IMR-90 (cell line): ENCODE measurements at places on chromosomes 11 and 22. TPM values are rescaled to one million over a fixed set of nuclear protein-coding genes. Genes with fewer than 3 reads are reported as not detected.

- H3K36me3 ChIP-seq: no peaks in the 10 kb centered on the region
- no peaks in the 10 kb centered on the region for H3K27me3 ChIP-seq
- H3K27ac ChIP-seq: no peak overlapping the region; the same call in 1 of the 2 replicates
- peak; percentile 91 for DNase-seq
- peaks cover 2% of the 10 kb centered on the region; the same call in 1 of the 2 replicates for H3K4me1 ChIP-seq
- H3K4me3 ChIP-seq: no peak overlapping the region
These were observed 154.9 kb upstream of the MPPED2 start for GRCh38 chr11:30741039-30741550.

DNA sequence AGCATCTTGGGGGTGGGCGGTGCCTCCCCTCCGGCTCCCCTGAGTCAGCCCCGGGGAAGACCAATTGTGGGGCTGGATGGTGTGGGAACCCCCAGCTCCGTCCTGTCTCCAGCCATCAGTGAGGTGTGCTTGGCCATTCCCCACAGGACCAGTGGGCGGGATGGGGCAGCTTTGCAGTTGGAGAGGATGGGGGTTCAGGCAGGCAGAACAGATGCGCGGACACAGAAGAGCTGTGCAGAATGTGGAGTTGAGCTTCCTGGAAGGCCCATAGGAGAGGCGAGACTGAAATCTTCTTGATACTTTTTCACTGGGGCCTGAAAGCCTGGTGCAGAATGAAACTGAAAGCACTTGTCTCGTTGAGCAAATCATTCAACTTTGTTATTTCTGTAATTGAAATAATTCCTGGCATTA lies 23.8 kb downstream of the PARVB start:
- peaks cover 2% of the 10 kb centered on the region; the same call in 1 of the 2 replicates for H3K4me1 ChIP-seq
- peaks cover 2% of the 10 kb centered on the region; the same call in 1 of the 2 replicates for H3K36me3 ChIP-seq
- no peaks in the 10 kb centered on the region for H3K27me3 ChIP-seq
- H3K4me3 ChIP-seq: no peak overlapping the region
- no peak overlapping the region for H3K27ac ChIP-seq
- DNase-seq: no peak

DNA sequence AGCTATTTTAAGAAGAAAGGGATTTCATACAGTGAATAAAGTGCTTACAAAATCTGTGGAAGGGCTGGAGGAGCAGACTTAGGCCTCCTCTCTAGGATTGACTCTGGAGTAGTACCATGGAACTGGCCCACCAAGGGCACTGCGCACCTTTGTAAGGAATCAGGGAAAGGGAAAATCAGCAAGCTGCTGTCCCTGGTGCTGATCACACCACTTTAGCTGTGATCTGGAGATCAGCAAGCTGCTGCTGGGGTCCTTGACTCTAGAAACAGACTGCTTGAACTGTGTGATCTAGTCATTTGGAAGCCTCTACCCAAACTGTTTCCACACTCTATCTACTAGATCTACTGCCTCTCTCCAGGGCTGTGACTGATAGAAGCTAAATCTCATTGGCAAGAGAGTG lies 18.4 kb upstream of the TECTA start:
- H3K27me3 ChIP-seq: no peaks in the 10 kb centered on the region
- H3K4me1 ChIP-seq: no peaks in the 10 kb centered on the region
- no peak overlapping the region for H3K4me3 ChIP-seq
- peak; percentile 16 for DNase-seq

- H3K27me3 ChIP-seq: peaks cover 8% of the 10 kb centered on the region
- no peak overlapping the region for H3K27ac ChIP-seq
- no peak for DNase-seq
- H3K4me3 ChIP-seq: no peak overlapping the region
- no peaks in the 10 kb centered on the region for H3K36me3 ChIP-seq
These were observed 7.3 kb upstream of the CD5 start for GRCh38 chr11:61095021-61095420.

- no peak overlapping the region for H3K4me3 ChIP-seq
- DNase-seq: peak; percentile 62
- peaks cover 29% of the 10 kb centered on the region for H3K4me1 ChIP-seq
- H3K36me3 ChIP-seq: peaks cover 14% of the 10 kb centered on the region
- H3K27ac ChIP-seq: peak overlapping the region; percentile 97
These were observed 76.7 kb upstream of the BLID start for GRCh38 chr11:122192634-122193255.

GRCh38 chr22:47657224-47657623 lies 894.8 kb downstream of the TBC1D22A start:
- H3K27ac ChIP-seq: no peak overlapping the region
- H3K4me3 ChIP-seq: no peak overlapping the region
- no peak for DNase-seq
- no peaks in the 10 kb centered on the region for H3K36me3 ChIP-seq
- no peaks in the 10 kb centered on the region for H3K4me1 ChIP-seq
- no peaks in the 10 kb centered on the region for H3K27me3 ChIP-seq

- no peak overlapping the region for H3K4me3 ChIP-seq
- H3K27me3 ChIP-seq: no peaks in the 10 kb centered on the region
- DNase-seq: no peak
- no peak overlapping the region for H3K27ac ChIP-seq
- H3K36me3 ChIP-seq: no peaks in the 10 kb centered on the region
These were observed 84.7 kb downstream of the CASP12 start for GRCh38 chr11:104813532-104813931.

DNA sequence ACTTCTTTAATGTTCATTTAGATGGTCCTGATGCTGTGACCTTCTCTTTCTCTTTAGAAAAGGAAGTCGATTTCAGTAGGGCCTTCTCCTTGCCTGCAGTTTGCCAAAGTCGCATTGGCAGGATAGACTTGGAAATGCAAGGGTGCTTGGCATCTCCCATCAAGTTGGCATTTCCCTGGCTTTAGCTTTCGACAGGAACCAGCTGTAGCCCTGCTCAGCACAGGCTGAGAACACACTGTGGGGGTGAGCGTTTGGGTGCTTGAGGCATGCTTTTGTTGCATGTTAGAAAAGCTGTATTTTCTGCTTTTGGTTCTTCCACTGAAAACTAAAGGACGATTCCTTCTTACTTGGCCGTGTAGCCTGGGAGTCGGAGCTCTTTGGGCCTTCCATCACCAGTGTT lies 37.7 kb downstream of the LDLRAD3 start:
- H3K4me3 ChIP-seq: no peak overlapping the region
- no peaks in the 10 kb centered on the region for H3K36me3 ChIP-seq
- peak overlapping the region; percentile 7; the same call in 1 of the 2 replicates for H3K27ac ChIP-seq
- H3K4me1 ChIP-seq: peaks cover 6% of the 10 kb centered on the region; the same call in 1 of the 2 replicates

DNA sequence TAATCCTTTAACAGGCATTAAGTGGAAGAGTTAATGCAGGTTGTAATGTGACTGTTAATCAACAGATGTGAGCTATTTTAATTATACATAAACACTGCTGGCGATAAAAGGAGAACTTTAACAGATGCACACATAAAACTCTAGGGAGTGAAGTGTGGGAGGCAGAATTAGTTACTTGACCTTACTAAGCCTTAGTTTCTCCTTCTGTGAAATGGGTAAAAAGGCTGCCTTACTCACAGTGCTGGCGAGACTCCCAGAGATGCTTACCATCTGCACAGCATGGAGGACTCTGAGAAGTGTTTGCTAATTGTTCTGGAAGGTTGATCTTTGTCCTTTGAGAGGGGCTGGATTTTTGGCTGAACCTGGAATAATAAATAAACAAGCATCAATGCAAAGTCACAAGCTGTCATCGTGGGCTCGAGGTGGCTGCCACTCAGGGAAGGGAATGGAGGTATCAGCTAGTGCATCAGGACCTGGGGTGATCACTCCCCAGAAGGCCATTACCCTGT lies 58.6 kb upstream of the MPEG1 start:
- no peaks in the 10 kb centered on the region for H3K4me1 ChIP-seq
- no peak for DNase-seq
- H3K27me3 ChIP-seq: peaks cover 19% of the 10 kb centered on the region
- H3K36me3 ChIP-seq: no peaks in the 10 kb centered on the region
- no peak overlapping the region for H3K4me3 ChIP-seq
- no peak overlapping the region for H3K27ac ChIP-seq

- no peaks in the 10 kb centered on the region for H3K4me1 ChIP-seq
- peaks cover 36% of the 10 kb centered on the region for H3K27me3 ChIP-seq
- H3K4me3 ChIP-seq: no peak overlapping the region
- no peak for DNase-seq
- H3K27ac ChIP-seq: no peak overlapping the region
These were observed 120.3 kb upstream of the ZBED5 start for GRCh38 chr11:10978198-10978597.

GRCh38 chr11:64358907-64359711 lies at the start of gene RPS6KA4:
Gene RPS6KA4 (plus strand): TSS chr11:64359162. CDS start chr11:64359236, 74 bp downstream.
- peaks cover 27% of the 10 kb centered on the region for H3K4me1 ChIP-seq
- H3K36me3 ChIP-seq: peaks cover 25% of the 10 kb centered on the region
- peak within 1 kb of the TSS; percentile 98 for H3K4me3 ChIP-seq
- no peaks in the 10 kb centered on the region for H3K27me3 ChIP-seq
- H3K27ac ChIP-seq: peak within 1 kb of the TSS; percentile 91

GRCh38 chr11:80118073-80118472 lies 677.2 kb upstream of the TENM4 start:
- no peak overlapping the region for H3K4me3 ChIP-seq
- H3K27me3 ChIP-seq: peaks cover 6% of the 10 kb centered on the region
- no peak for DNase-seq
- no peaks in the 10 kb centered on the region for H3K36me3 ChIP-seq
- H3K27ac ChIP-seq: no peak overlapping the region

GRCh38 chr11:119445379-119445778 lies 22.4 kb upstream of the THY1 start:
- no peak for DNase-seq
- H3K4me3 ChIP-seq: no peak overlapping the region
- H3K27ac ChIP-seq: peak overlapping the region; percentile 94
- no peaks in the 10 kb centered on the region for H3K27me3 ChIP-seq
- peaks cover 15% of the 10 kb centered on the region for H3K4me1 ChIP-seq

DNA sequence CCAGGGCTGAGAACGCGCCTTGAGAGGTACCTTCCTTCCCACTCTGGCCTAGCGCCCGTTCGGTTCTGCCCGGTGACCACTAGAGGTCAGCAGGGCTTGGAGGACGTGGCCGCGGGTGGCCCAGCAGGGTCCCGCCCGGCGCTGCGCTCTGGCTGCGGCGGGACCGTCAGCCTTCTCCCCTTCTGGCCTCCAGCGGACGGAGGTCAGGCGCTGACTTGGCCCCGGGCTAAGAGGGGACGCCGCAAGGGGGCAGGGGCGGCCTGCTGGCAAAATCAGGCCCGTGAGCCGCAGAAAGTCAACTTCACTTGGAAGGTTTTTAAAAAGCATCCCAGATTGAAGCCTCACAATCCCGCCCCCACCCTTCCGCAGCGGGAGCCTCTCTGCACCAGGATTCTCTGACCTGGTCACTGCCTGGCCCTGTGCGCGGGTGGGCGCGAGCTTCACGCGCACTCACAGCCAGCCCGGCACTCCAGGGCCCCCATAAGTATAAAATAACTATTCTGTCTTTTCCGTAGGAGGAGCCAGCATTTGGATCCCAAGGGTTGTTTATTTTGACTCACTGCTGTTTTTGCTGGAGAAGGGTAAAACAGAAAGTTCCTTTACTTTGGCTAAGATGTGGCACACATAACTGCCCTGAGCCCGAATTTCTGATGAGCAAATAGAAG lies 23.2 kb upstream of the ZBTB16 start:
- no peaks in the 10 kb centered on the region for H3K36me3 ChIP-seq
- H3K4me3 ChIP-seq: peak overlapping the region; percentile 5; the same call in 1 of the 2 replicates
- DNase-seq: peak; percentile 18
- peaks cover 10% of the 10 kb centered on the region; the same call in 1 of the 2 replicates for H3K27me3 ChIP-seq
- no peaks in the 10 kb centered on the region for H3K4me1 ChIP-seq

GRCh38 chr11:133020372-133020714 lies 512.0 kb downstream of the OPCML start:
- H3K4me3 ChIP-seq: no peak overlapping the region
- H3K36me3 ChIP-seq: no peaks in the 10 kb centered on the region
- H3K27me3 ChIP-seq: no peaks in the 10 kb centered on the region
- H3K27ac ChIP-seq: no peak overlapping the region

GRCh38 chr22:23833911-23834317 lies 4.9 kb downstream of the DERL3 start:
- H3K4me3 ChIP-seq: no peak overlapping the region
- H3K27ac ChIP-seq: no peak overlapping the region
- no peak for DNase-seq
- H3K27me3 ChIP-seq: no peaks in the 10 kb centered on the region

DNA sequence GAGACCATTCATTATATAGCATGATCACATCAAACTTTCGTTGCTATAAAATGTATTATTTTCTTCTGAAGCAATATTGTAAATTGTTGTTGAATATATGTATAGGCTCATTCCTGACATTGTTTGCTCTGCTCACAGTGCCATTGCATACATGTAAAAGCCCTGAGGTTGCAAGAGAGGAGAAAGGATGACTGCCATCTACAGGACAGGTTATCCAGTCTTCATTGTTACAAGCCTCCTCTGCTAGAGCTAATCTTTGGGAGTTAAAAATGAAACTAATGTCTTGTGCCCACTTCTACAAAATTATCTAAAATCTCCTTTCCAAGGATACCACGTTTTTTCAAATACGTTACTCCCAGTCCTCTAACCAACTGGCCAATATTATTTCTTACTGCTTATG lies 16.4 kb upstream of the OR5AL1 start:
- no peak overlapping the region for H3K4me3 ChIP-seq
- no peaks in the 10 kb centered on the region for H3K4me1 ChIP-seq
- DNase-seq: no peak
- no peaks in the 10 kb centered on the region for H3K36me3 ChIP-seq

- no peak for DNase-seq
- H3K36me3 ChIP-seq: no peaks in the 10 kb centered on the region
- H3K27ac ChIP-seq: no peak overlapping the region
- H3K4me1 ChIP-seq: no peaks in the 10 kb centered on the region
- peaks cover 29% of the 10 kb centered on the region for H3K27me3 ChIP-seq
These were observed 50.1 kb upstream of the FLI1 start for GRCh38 chr11:128643661-128644317.

DNA sequence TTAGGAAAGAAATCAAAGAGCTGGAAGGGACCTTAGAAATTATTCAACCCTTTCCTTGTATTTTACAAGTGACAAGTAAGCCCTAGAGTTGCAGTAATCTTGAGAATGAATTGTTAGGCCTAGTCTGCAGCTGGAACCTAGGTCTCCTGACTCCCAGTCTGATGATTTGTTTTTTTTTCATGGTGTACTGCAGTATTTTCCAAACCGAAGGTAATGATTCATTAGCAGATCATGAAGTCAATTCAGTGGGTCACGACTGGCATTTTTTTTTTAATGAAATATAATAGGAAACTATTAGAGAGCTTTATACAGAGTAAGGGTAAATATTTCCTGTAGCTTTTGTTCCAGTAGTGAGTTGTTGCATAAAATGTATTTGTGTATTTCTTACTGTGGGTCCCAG lies 42.8 kb downstream of the EXT2 start:
- no peak overlapping the region for H3K27ac ChIP-seq
- H3K27me3 ChIP-seq: no peaks in the 10 kb centered on the region
- 0 out of 2 replicates have a peak, but pooled peaks cover 1% of the 10 kb centered on the region for H3K36me3 ChIP-seq
- peaks cover 4% of the 10 kb centered on the region; the same call in 1 of the 2 replicates for H3K4me1 ChIP-seq

The CALCA gene
- not detected in 2 replicates for total RNA-seq

The TRIM29 gene
- not detected in 2 replicates for total RNA-seq

The MMP8 gene
- under 0.01 and 0.18 TPM in 2 replicates for total RNA-seq

The GLYATL2 gene
- 0.36 and 0.56 TPM in 2 replicates for total RNA-seq

The SLC43A1 gene
- 8.6 and 10.0 TPM in 2 replicates for total RNA-seq

The GAB4 gene
- not detected in 2 replicates for total RNA-seq

The PLEKHB1 gene
- total RNA-seq: under 0.01 and 0.36 TPM in 2 replicates

The XRCC6 gene
- total RNA-seq: 392 and 401 TPM in 2 replicates
